ENCODE measurements at places on chromosomes 6 and 20.

DNA sequence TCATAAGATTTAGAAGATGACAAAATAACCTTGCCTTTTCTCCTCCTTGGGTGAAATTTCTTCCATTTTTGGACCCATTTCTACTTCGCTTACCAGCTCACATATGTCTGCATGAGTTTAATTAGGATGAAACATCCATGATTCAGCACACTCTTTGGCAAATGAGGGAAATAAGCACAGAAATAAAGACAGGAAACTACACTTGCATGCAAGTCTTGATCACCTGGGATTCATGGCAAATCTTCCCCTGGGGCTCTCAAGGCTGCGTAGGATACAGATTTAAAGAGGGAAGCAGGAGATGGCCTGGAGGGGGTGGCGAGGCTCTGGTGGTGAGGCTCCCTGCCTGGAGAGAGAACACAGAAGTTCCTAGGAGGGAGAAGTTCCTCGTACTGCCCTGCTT lies 147.8 kb downstream of the EDN3 start:
- DNase-seq = no peak

- DNase-seq = no peak
These were observed 304.9 kb upstream of the RNF24 start for GRCh38 chr20:4320291-4320690.

DNA sequence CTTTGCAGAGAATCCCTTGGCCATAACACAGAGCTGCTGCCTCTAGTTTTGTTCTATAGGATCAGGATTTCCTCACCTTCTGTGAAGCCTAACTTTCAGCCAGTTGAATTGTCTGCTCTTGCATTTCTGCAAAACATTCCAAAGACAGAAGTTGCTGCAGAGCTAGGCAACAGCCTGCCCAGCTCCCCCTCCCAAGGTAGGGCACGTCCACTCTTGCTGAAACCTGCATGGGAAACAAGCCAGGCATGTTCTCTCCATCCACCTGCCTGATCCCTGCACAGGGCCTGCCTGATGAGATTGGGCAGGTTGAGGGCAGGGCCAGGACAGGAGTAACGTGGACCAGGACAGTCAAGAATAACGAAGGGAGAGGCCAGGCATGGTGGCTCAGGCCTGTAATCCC lies 58.9 kb upstream of the NAA20 start:
- no peak for DNase-seq

- no peak for DNase-seq
These were observed 183.3 kb upstream of the PDE10A start for GRCh38 chr6:165846123-165846966.
